LHCN-M2 (cell line): ENCODE measurements at places on chromosomes 5 and 9. TPM values are rescaled to one million over a fixed set of nuclear protein-coding genes. Genes with fewer than 3 reads are reported as not detected.

Gene GABRP
- total RNA-seq = 0.06 TPM in 1 of 2 replicates, not detected in the other

DNA sequence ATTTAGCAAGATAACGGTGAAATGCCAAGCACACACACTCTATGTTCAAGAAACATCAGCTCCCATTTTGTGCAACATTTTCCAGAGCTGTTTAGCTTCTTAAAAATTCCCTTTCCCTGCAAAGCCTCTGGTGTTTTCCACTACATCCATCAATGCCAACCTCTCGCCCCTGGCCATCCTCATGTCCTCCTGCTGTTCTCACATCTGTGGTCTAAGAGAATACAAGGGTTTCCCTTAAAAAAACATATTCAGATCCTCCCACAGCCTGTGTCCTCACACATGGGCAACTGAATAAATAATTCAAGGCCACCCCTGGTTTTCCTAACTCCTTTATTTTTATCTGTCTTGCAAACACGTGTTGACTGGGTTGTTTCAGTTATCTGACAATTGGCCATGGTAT lies 70.3 kb downstream of the PAPPA start:
- peak; percentile 62 for DNase-seq

GRCh38 chr5:122291000-122291901 lies 20.8 kb upstream of the SNCAIP start:
- no peak for DNase-seq

GRCh38 chr5:65395526-65396155 lies 86.1 kb downstream of the ADAMTS6 start:
- peak; percentile 44 for DNase-seq

DNA sequence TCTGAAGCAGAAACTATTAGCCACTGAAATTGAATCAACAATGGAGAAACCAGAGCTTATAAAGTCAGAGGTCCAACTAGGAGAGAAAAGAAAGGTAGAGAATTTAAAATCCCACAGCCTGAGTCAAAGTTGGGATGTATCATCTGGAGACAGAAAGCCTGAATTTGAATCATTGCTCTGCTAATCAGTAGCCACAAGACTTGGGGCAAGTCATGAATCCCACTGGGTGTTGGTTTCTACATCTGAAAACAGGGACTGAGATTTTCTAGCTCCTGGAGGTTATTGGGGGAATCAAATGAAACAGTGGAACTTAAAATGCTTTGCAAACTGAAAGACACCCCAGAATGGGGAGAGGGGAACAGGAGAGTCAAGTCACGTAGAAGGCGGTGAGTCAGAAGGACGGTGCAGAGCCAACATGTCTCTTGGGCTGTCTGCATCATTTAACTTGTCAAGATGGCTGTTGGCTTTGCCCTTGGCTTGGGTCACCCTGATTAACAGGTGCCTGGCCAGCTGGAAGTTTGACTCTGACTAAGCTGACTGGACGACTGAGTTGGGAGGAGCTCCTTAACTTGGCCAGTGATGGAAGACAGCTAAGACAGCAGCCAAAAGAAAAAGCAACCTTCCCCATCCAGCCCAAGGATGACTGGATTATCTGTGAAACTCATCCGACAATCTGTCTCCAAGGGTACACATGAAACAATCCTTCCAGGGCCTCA lies 60.6 kb upstream of the ADRA1B start:
- DNase-seq = peak; percentile 64

Gene PPP3R2
- total RNA-seq = not detected in 2 replicates
